DND-41 (cell line): ENCODE measurements at places on chromosomes 11 and 22.

DNA sequence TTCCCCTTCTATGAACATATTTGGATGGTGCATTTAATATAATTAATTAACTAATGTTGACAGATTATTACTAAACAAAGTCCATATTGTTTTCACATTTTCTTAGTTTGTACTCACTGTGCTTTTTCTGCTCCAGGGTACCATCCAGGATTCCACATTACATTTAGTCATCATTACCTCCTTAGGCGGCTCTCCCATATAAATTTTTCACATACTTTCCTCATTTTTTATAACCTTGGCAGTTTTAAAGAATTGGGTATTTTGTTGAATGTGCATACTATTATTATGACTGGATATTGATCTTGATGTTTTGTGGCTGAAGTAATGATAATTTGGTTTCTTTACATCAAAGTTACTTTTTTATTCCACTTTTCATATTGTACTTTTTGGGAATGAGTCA lies 755.6 kb upstream of the ANO3 start:
- no peak for DNase-seq

GRCh38 chr11:12214751-12215150 lies 104.4 kb downstream of the MICAL2 start:
- DNase-seq = no peak

GRCh38 chr11:129418039-129418438 lies 42.4 kb downstream of the BARX2 start:
- no peak for DNase-seq

GRCh38 chr11:130066338-130066737 lies 3.4 kb upstream of the APLP2 start:
- DNase-seq = no peak

DNA sequence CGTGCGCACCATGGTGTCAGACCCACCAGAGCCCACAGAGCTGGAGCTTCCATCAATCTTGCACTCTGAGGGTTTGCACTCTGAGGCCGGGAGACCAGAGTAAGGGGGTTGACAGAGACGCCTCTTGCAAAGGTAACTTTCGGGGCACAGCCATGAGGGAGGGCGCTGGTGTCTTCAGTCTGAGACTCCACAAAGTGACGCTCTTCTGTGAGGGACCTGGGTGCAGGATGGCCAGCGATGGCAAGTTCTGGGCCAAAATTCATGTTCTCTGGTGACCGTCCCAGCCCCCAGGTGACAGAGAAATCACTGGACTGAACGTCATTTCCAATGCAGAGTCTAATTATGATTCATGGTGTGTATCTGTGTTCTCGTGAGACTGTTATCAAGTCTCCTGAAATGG lies 1395.2 kb downstream of the TBC1D22A start:
- no peak for DNase-seq

DNA sequence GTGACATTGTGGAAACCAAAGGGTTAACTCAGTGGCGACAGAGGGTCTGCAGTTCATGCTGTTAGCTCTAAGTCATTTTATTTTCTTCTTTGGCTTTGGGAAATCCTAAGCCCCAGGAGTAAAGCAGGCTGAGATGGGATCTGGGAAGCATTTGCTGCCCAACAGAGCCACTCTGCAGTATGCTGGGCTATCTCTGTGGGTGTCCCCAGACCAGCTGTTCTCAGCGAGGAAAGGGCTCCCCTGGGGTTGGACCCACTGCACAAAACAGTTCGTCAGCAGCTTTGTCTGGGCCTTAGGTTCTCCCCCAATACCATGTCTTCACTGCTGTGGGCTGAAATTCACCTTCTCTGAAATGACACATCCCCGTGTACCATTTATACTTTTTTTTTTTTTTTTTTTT lies 34.0 kb downstream of the KREMEN1 start:
- no peak for DNase-seq

- no peak for DNase-seq
These were observed 110.2 kb upstream of the MTNR1B start for GRCh38 chr11:92859156-92859690.

GRCh38 chr11:93017821-93018690 lies 48.6 kb downstream of the MTNR1B start:
- no peak for DNase-seq

DNA sequence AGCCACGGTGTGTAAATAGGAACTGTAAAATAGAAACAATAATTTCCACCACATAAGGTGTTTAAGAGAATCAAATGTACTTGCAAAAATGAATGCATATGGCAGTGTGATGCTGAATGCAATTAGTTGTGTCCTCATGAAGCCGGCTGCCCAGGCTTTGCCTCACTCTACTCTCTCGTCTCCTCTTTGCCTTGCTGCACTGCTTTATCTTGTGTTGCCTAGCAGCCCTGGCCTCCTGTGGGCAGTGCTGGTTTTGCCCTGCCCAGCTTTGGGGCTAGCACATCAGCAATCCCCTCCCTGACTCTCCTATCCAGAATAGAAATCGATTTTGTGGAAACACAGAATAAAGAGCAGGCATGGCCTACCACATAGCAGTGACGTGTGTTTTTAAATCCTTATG lies 30.0 kb downstream of the LRRC32 start:
- DNase-seq = no peak

DNA sequence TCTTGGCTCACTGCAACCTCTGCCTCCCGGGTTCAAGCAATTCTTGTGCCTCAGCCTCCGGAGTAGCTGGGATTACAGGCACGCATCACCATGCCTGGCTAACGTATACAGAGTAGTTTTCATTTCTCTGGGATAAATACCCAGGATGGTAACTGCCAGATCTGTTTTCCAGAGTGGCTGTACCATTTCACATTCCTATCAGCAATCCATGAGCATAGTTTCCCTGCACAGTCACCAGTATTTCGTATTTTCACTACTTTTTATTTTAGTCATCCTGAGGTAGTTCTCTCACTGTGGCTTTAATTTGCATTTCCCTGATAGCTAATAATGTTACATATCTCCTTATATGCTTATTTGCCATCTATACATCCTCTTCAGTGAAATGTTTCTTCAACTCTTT lies 11.0 kb upstream of the SCARF2 start:
- no peak for DNase-seq

DNA sequence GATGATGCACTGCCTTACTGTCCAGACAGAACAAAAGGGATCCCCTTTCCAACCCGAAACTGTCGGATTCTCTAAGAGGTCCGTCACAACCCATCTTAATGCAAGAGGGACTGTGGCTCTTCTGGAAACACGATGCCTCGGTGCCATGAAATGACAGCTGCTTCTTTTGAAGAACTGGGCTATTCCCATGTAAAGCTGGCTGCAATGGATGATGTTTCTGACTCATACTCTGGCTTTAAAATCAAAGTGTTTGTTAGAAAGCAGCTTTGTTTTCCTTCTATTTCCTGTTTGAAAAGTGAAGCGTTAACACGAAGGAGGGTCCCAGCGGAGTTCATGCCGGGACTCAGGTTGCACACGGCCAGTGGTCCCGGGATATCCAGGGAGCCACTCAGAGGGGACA lies 3.1 kb downstream of the TP53AIP1 start:
- no peak for DNase-seq

DNA sequence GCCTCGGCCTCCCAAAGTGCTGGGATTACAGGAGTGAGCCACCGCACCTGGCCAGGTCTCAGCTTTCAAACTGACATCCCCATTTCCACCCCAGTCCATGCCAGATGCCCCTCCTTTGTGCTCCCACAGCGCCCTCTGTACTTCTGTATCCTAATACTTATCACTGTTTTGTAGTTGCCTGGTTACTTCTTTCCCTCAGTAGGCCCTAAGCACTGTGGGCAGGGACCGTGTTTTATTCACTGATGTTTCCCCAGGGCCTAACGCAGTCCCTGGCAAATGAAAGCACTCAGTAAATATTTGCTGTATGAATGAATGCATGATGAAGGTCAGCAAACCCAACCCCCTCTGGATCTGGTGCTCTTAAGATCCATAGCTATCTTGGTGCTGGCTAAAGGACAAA lies 2.2 kb upstream of the TRIM3 start:
- DNase-seq = no peak

- DNase-seq = no peak
These were observed 116.5 kb upstream of the NAV2 start for GRCh38 chr11:19595840-19596751.

GRCh38 chr22:49523374-49524008 lies 304.2 kb downstream of the BRD1 start:
- no peak for DNase-seq

- DNase-seq = no peak
These were observed 9.6 kb upstream of the SYT8 start for GRCh38 chr11:1825039-1825740.

- no peak for DNase-seq
These were observed 19.1 kb downstream of the ZBTB44 start for GRCh38 chr11:130295657-130296056.

DNA sequence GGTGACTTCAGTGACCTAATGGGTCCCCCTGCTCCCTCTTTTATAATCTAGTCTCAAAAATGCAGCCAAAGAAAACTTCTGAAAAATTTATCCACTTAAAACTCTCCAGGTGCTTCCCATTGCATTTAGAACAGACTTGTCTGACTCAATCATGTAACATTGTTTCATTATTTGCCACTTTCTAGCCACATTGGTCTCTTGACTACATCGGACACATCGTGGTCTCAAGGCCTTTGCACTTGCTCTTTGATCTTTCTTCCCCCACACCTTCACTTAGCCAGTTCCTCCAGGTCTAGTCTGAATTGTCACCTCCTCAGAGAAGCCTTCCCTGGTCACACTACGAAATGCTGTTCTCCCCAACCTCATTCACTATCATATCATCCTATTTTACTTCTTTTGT lies 97.0 kb upstream of the E2F8 start:
- DNase-seq = no peak

GRCh38 chr11:75809111-75809510 lies 5.9 kb upstream of the UVRAG start:
- DNase-seq = no peak

DNA sequence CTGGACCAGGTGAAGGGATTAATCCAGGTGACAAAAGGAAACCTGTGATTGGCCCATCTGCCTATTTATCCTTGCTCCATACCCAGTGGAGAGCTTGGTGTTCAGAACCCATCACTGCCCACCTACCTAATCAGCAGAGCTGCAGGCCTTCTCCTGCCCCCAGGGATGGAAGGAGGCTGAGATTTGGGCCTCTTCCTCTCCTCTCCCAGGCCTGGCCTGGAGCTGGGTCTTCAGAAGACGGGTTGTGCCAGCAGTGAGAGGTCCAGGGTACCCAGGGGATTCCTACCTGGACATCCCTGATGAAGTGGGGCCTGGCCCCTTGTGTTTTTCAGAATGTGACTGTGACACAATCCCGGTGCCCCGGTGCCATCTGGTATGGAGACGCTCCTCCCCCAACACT lies 80.3 kb upstream of the MYOD1 start:
- no peak for DNase-seq

DNA sequence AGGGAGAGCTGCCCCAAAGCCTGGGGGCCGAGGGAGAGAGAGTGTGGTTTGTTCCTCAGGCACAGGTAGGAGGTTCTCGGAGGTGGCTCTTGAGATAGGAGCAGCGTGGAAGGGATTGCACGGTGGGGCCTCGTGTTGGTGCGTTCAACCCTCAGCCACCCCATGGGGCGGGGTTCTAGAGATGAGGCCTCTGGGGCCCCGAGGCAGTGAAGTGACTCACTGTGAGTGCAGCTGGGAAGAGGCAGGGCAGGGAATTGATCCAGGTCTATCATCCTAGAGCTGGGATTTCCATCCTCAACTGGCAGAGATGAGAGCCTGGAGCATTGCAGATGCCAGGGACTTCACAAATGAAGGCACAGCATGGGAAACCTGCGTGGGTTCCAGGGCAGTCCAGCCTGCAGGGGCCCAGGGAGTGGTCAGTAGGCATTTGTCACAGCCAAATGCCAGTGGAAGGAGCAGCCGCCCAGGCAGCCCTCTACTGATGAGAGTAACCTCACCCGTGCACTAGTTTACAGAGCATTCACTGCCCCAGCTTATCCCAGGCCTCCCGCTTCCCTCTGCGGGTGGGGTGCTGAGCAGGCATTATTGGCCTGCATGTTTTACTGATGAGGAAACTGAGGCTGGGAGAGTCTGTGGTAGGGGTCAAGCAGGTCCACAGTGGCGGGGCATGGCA lies 5.1 kb upstream of the SMARCB1 start:
- no peak for DNase-seq

- DNase-seq = no peak
These were observed 113.6 kb downstream of the DYNC2H1 start for GRCh38 chr11:103222806-103223205.
